NCI-H82 (cell line): ENCODE measurements at places on chromosomes 13 and 19.

- peak; percentile 32 for DNase-seq
Measured at GRCh38 chr13:42875475-42876269, 94.3 kb downstream of the FAM216B start.

- no peak for DNase-seq
Measured at GRCh38 chr13:41995946-41996345, 35.0 kb upstream of the VWA8 start.

DNA sequence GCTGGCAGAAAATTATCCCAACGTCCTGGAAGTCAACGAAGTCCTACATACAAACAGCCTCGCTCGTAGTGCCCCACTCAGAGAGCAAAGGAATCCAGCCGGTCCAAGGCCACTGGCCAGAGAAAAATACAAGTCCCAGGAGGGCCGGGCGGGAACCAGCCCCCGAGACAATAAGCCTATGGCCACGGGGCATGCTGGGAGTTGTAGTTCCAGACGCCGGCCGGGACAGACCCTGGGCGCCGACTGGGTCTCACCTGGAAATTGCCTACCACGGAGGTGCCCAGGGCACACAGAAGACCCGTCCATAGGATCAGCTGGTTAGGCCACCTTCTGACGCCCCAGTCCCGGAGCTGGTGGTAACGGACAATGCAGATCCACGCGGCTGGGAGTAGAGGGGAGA is 5.4 kb downstream of the TMEM150B start:
- DNase-seq: peak; percentile 80

DNA sequence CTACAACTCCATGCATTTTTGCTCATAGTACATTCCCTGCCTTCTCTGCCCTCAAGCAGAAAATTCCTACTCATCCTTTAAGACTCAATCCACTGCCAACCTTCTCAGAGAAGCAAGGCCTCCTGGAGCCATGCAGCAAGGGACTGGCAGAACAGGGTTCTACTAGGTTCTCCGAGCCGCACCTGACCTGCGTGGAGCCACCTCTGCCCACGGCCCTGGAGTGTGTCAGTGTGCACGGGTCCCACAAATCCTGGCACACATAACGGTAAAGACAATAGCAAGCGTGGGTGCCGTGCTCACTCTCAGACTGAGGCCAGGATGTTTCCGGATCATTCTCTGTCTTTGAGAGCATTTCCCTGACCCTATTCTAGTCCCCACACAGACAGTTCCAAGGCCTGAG is 30.0 kb downstream of the SOX1 start:
- DNase-seq: no peak

DNA sequence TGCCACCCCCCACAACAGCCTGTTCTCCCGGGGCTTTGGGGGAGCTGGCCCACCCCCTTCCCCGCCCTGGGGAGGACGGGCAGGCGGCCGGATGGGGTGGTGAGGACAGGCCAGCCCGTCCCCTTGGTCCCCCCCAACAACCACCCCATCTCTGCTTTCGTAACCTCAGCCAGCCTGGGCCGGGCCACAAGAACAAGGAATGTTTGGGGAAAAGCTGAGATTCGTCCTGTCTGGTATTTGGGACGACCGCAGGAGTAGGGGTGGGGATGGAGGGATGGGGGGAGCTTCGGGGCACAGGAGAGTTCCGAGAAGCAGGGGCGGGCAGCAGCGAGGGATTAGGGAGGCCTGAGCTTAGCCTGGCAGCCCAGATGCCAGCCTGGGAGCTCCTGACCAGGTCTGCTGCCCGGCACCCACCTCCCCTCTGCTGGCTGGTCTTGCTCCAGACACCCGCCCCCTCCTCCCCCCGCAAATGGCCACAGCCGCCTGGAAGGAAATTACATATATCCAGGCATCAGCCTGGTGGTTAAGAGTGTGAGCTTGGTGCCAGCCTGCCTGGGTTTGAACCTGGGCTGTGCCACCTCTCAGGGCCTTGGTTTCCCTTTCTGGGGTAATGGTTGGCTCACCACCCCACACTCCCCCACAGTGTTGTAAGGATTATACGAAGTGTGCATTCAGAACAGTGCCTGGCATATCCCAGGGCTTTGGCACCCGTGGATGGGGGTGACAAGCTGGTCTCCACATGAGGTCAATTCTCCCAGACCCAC is at the start of gene PODNL1:
TSS of gene PODNL1 (minus strand) at position 117 of the 764 bp plus-strand sequence. CDS start 236 bp downstream, outside the sequence.
- DNase-seq: no peak

DNA sequence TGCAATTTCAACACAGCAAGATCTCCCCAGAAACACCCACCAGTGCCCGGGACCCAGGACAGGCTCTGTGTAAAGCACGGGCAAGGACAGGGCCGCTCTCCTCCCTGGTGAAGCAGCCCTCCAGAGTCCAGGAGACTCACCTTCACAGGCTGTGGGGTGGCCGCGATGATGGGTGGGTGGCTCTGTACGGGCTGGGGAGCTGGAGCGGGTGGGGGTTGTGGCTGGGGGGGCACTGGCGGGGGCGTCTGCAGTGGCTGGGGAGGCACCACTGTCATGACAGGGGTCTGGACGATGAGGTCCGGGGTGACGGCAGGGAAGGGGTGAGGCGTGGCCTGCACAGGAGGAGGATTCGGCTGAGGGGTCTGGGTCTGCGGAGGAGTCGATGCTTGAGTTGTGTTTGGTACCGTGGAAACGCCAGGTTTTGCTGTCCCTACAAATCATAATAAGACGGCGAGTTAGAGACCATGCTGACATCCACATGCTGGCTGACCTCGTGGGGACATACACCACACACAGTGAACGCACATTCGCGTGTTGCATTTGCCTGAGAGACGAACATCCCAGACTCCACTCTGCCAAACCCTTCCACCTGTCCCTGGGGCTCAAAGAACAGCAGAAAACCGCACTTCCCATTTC is 33.1 kb upstream of the EPHX3 start:
- DNase-seq: no peak

GRCh38 chr19:23318143-23318542 is 67.9 kb upstream of the ZNF724 start:
- no peak for DNase-seq

DNA sequence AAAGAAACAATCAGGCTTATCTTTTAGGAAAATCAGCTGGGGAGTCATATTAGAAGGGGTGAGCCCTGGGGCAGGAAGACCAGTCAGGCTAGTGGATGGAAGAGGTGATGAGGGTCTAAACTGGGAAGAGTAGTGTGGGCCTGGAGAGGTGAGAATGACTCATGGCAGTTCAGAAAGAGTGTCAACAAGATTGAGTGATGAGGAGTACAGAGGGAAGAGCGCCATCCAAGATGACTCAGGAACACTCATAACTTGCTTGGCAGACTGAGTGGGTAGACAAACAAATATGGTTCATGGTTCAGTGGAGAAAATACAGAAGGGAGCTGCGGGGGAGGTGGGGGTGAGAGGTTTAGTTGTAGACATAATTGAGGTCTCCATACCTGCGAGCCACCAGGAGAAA is 17.3 kb upstream of the CLDN10 start:
- DNase-seq: no peak

GRCh38 chr19:4567584-4568071 is 8.1 kb upstream of the SEMA6B start:
- DNase-seq: peak; percentile 55

DNA sequence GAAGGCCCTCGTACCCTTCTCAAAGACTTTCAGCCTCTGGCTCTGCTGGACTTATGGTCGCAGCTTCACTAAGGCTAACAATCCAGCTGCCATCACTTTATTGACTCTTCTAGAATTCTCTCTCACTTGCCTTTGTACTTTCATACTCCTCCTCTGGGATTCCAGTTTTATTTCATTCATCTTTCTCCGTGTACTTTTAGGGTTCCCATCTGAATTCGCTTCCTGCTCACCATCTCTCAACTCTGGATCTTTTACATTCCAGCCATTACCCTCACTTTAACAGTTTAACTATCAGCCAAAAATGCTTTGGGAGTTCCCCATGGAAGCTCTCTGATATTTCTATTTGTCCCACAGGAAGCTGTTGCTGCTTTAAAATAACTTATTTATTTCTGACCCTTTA is 149.3 kb upstream of the KL start:
- no peak for DNase-seq

GRCh38 chr13:100365680-100366079 is 222.9 kb downstream of the GGACT start:
- no peak for DNase-seq

- no peak for DNase-seq
Measured at GRCh38 chr13:46605825-46606554, 53.0 kb downstream of the LRCH1 start.

DNA sequence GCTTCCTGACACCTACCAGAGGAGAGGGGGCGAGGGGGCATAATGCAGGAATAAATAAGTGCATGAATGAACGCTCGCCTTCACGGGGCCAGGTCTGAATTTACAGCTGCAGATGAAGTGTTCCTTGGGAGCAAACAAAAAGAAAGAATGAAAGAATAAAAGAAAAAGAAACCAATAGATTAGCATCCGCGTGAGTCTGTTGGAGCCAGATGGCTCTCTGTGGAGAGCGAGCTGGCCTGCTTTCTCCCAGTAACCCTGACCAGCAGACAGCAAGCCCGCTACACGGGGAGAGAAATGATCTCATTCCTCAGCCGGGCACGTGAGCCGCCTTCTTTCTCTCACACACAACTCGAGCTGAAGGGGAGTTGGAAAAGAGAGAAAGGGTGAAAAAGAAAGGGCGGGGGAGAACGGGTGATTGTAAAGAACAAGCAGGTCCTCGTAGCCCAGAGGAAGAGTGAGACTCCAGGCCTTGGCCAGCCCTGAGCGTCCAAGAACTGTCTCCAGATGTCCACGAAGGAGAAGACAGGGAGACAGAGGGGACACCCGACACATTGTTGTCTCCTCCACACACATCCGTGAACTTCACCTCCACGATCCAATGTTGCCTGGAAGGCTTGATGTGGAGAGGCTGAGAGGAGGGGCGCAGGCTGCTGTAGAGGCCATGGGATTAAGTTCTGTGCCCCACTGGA is 81.4 kb downstream of the RNASEH2B start:
- peak; percentile 23 for DNase-seq

DNA sequence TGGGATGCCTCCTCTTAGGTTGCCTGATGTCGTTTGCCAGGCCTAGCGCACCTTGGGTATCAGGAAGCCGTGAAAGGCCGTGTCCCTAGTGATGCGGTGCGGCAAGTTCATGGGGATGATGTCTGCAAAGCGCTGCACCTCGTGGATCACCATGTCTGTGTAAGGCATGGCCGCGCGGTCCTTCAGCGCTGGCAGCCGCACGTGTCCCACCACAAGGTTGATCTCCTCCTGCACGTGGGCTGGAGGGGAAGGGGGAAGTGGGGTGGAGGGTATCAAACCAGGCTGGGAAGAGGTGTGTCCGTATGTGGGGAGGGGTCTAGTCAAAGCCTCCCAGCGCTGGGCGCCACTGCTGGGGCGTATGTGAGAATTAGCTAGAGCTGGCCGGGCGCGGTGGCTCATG is 23.2 kb downstream of the EGLN2 start:
- peak; percentile 31 for DNase-seq

DNA sequence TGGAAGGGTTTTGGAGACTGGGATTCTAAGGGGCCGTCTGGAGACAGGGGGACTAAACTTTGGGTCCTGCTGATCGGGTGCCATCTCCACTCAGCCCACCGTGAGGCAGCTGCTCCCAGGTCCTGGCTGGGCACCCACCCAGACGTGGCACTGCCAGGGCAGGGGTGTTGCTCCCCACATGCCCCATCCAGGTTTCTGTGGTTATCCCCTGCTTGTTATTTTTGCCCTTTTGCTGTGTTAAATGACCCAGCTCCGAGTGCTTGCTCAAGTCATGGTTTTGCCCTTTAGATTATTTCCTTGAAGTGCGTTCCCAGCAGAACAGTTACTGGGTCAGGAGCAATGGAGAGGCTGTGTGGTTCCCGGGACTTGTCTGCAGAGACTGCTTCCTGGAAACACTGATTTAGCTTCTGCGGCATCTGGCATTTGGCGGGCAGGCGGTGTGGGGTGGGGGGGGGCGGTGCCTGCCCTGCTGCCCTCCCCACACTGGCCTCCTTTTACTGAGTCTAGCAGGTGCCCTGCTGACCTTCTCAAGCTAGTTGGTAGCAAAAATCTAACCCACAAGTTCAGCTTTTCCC is 1.9 kb downstream of the RAB11B start:
- DNase-seq: no peak

DNA sequence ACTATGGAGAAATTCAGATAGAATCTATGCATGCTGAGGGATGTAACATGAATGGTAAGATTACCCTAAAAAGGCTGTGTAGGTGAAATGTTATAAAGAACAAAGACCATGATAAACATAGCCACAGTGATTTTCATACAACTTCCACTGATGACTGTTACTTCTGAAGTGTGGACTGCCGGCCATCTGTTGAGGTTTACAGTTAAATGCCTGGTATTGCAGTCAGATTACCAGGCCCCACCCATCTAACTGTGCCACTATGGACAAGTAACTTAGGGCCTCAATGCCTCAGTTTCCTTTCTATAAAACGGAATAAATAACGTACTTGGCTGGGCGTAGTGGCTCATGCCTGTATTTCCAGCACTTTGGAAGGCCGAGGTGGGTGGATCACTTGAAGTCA is 395.6 kb downstream of the KLF12 start:
- DNase-seq: peak; percentile 35

- peak; percentile 41 for DNase-seq
Measured at GRCh38 chr19:3360421-3361383, 5.7 kb upstream of the NFIC start.

GRCh38 chr13:98241976-98242375 is 64.9 kb upstream of the RNF113B start:
- no peak for DNase-seq

DNA sequence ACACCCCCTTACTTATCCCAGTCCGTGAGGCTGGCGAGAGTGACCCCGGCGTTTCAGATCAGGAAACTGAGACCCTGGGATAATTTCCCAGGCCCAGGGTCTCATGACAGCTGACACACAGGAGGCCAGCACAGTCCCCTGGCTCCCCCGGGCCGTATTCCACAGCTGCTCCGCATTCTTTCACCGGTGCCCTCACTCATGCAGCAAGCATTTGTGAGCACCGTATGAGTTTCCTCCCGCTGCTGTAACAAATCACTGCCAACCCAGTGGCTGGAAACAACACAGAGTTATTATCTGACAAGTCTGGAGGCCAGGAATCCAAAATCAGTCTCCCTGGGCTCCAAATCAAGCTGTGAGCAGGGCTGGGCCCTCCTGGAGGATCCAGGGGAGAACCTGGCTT is 21.3 kb downstream of the GADD45B start:
- no peak for DNase-seq

- peak; percentile 42 for DNase-seq
Measured at GRCh38 chr19:44666852-44667556, 4.3 kb upstream of the CEACAM19 start.

GRCh38 chr19:33662391-33663092 is 40.8 kb downstream of the CHST8 start:
- DNase-seq: no peak

- no peak for DNase-seq
Measured at GRCh38 chr13:45369116-45369515, 28.1 kb upstream of the TPT1 start.

DNA sequence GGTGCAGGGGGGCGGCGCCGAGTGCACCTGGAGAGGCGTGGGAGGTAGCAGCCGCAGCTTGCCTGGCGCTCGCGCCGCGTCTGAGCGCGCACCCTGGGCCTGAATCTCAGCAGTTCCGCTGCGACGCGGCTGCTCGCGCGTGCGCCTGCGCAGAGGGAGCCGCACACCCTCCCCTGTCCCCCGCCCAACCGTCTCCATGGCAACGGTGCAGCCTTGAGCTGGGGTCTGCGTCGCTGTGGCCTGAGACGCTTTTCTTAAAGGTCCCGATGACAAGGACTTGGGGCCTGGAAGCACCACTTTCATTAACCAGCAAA is at the start of gene PNMA8B:
TSS of gene PNMA8B (minus strand) at position 82 of the 314 bp plus-strand sequence. CDS start 402 bp downstream, outside the sequence.
- DNase-seq: peak; percentile 94
